ENCODE measurements at places on chromosomes 12 and 14.

DNA sequence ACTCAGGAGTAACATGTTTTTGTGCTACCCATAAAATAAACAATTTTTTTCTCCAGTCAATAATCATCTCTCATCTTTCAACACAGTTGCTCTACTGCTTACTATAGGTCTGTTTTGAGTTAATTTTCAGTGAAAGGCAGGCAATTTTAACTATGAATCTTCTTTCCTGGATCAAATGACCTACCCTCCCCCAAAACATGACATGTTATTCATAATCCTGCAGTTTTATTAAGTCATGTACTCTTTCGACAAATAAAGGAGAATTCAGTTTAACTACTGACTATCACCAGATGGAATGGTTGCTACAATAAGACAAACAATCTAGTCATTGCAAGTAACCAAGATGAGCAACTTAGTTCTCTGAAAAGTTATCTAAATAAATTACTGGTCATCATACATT is 106.0 kb upstream of the FAR2 start:
- DNase-seq = peak; percentile 29

DNA sequence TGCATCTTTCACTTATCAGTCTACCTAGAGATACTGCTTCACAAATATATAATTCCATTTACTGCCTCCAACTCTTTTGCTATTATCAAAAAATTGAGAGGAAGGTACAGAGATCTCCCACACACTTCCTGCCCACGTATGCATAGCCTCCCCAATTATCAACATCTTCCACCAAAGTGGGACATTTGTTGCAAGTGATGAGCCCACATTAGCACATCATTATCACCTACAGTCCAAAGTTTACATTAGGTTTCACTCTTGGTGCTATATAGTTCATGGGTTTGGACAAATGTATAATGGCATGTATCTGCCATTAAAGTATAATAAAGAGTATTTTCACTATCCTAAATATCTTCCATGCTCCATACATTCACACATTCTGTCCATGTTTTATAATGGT is 66.3 kb downstream of the SLC2A13 start:
- DNase-seq = no peak

- DNase-seq = no peak
Observed at GRCh38 chr12:124677552-124678356, 110.3 kb upstream of the NCOR2 start.

GRCh38 chr14:50798048-50798421 is 32.9 kb downstream of the NIN start:
- no peak for DNase-seq

DNA sequence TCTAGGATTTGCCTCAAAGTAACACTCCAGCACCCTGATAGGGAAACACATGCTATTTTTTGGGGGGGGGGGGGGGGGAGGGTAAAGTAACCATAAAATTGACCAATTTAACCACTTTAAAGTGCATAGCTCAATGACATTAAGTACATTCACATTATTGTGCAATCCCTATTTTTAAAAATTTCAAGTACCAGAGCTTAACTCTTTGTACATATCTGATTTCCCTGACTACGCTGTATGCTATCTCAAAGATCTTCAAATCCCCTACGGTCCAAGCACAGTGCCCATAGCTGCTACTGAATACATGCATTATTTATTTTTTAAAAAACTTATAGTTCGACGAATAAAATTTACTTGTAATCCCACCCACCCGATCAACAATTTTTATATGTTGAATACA is 63.0 kb downstream of the BCL2L14 start:
- DNase-seq = no peak

DNA sequence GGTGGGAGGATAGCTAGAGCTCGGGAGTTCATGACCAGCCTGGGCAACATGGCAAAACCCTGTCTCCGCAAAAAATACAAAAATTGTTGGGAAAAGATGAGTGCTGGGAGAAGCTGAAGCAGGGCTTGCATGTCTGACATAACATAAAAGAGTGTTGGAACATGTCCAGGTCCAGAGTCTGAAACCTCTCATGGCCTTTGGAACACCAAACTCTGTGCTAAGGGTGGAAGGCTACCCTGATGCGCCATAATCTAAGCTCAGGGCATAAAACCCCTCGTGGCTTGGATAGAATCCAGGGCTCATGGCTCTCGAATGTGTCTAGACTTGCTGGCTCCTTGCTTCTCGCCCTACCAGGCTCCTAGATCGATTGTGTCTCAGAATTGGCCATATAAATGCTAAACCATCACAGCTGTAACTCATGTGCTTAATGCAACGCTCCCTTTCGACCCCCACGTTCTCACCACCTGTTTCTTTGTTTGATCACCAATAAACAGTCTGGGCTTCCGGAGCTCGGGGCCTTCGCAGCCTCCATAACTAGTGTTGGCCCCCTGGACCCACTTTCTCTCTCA is 6.7 kb upstream of the CLEC7A start:
- no peak for DNase-seq

DNA sequence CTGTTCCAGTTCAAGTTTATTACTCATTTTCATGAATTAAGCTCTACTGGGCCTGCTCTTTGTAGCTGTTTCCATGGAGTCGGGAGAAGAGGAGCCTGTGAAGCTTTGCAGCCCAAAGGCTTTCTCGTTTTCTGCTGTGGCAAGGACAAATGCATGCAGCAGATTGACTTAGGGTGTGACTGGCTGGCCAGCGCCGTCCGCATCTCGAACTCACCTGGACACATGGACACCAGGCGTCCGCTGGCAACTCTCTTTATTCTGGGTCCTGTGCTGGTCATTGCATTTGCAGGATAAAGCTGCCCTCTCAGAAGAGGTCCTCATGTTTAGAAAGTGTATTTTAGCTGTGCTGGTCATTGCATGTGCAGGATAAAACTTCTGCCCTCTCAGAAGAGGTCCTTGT is 350.4 kb downstream of the TMEM121 start:
- no peak for DNase-seq

DNA sequence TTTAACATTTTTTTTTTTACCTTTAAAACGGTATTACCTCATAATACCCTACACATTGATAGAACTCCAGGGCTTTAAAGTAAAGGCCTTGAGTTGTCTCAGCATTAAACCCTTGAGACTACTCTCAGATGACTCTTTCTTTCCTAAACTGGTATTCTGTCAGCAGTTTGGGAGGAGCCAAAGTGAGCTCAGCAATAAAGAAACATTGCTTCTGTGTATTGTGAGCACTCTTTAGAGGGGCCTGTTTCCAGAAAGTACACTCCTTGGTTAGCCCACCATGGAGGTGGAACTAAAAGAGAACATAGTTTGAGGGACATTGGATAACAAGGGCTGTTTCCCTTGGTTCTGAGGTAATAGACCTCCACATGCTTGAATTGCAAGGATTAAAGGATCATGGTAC is 20.4 kb downstream of the MAP3K12 start:
- no peak for DNase-seq

All from astrocyte (in vitro differentiated cells and primary cell).